ENCODE measurements at places on chromosomes 13 and 19. TPM values are rescaled to one million over a fixed set of nuclear protein-coding genes. Genes with fewer than 3 reads are reported as not detected.

The GJB2 gene
- total RNA-seq = 0.22 TPM

GRCh38 chr19:28028881-28029444, 1184.0 kb downstream of the UQCRFS1 start:
- H3K36me3 ChIP-seq = no peaks in the 10 kb centered on the region
- no peak overlapping the region for H3K27ac ChIP-seq
- no peak for DNase-seq
- no peaks in the 10 kb centered on the region for H3K4me1 ChIP-seq

DNA sequence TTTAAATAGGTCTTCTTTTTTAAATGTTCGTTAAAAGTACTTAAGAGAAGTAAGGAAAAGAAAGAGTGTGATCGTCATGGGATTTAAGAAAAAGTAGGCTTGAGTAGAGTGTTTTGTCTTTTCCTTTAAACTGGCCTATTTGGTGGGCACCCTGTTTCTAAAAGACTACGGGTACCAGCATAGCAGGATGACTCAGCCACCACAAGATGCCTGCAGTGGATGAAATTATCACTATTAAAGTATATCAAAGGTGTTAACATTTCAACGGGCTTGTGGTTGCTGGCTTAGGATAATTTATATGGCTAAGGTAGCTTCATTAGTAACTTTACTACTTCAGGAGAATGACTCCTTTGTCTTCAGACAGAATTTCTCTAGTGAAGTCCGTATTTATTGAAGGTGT, 112.6 kb downstream of the STARD13 start:
- H3K36me3 ChIP-seq = no peaks in the 10 kb centered on the region
- no peak overlapping the region for H3K4me3 ChIP-seq
- no peaks in the 10 kb centered on the region for H3K4me1 ChIP-seq
- H3K27me3 ChIP-seq = peaks cover 33% of the 10 kb centered on the region
- no peak for DNase-seq

- H3K36me3 ChIP-seq = peaks cover 28% of the 10 kb centered on the region
- H3K27me3 ChIP-seq = no peaks in the 10 kb centered on the region
- DNase-seq = no peak
- peak overlapping the region; percentile 100 for H3K27ac ChIP-seq
- peaks cover 36% of the 10 kb centered on the region for H3K4me1 ChIP-seq
Measured at GRCh38 chr19:47111682-47112165, 1.9 kb downstream of the ZC3H4 start.

The KLK14 gene
- 0.72 TPM for total RNA-seq

DNA sequence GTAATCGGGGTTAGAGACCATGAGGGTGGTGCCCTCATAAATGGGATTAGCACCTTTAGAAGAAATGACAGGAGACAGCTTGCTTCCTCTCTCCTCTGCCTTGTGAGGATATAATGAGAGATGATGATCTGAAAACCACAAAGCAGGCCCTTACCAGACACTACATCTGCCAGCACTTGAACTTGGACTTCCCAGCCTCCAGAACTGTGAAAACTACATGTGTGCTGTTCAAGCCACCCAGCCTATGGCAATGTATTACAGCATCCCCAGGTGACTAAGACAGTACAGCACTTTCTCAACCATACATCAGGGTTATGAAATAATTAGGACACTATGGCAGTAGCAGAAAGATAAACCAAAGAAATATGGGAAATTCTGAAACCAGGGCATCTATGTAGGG, 7.4 kb downstream of the ZNF564 start:
- peaks cover 19% of the 10 kb centered on the region for H3K4me1 ChIP-seq
- DNase-seq = no peak
- H3K4me3 ChIP-seq = no peak overlapping the region
- H3K27ac ChIP-seq = no peak overlapping the region
